ENCODE measurements at places on chromosomes 3 and 15.

- no peak for DNase-seq
These were observed 23.6 kb upstream of the RPL35A start for GRCh38 chr3:197926418-197926817.

- DNase-seq = peak; percentile 39
These were observed 71.0 kb downstream of the SETD5 start for GRCh38 chr3:9468460-9468859.

- DNase-seq = peak; percentile 78
These were observed 105.7 kb downstream of the AKAP13 start for GRCh38 chr15:85485956-85486567.

DNA sequence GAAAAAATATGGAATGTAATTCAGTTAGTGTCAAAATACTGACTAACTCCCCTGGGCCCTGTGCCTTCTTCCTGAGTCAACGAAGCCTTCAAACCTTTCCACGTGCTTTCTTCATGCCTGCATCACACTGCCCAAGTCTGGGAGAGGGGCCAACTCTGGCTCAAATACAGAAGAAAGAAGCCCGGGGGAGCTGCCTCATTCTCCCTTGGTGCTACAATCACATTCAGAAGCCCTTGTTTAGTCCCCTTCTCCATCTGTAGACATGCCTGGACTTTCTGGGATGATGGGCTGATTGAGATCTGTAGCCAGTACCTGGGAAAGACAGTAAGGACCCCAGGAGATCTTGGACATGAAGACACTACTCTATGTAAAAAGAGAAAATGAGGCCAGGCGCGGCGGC, 77.8 kb upstream of the GSK3B start:
- no peak for DNase-seq

DNA sequence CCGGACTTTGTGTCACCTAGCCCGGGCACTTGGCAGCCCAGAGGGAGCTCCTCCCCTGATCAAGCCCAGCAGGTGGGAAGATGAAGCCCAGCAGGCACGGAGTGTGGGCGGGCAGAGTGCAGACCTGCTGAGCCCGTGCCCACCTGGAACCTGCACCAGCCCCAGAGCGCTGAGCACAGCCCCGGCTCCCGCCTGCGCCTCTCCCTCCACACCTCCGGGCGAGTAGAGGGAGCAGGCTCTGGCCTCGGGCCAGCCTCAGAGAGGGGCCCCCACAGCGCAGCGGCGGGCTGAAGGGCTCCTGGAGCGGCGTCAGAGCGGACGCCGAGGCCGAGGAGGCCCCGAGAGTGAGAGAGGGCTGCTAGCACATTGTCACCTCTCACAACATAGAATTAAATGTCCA, 257.7 kb downstream of the VGLL3 start:
- no peak for DNase-seq

DNA sequence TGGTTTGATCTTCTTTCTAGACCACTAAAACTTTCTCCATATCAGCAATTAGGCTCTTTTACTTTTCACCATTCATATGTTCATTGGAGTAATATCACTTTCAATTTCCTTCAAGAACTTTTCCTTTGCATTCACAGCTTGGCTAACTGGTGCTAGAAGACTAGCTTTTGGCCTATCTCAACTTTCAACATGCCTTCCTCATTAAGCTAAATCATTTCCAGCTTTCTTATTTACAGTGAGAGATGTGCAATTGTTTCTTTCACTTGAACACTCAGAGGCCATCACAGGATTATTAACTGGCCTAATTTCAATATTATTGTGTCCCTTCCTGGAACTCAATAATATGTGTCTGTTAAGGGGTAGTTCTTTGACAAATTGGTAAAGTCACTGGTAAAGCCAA, 42.8 kb upstream of the PLOD2 start:
- no peak for DNase-seq
